ENCODE measurements at places on chromosomes 12 and 14.

GRCh38 chr12:105057174-105057573 lies 27.1 kb downstream of the ALDH1L2 start:
- no peak for DNase-seq

- no peak for DNase-seq
Measured at GRCh38 chr12:79274501-79275064, 410.0 kb downstream of the SYT1 start.

DNA sequence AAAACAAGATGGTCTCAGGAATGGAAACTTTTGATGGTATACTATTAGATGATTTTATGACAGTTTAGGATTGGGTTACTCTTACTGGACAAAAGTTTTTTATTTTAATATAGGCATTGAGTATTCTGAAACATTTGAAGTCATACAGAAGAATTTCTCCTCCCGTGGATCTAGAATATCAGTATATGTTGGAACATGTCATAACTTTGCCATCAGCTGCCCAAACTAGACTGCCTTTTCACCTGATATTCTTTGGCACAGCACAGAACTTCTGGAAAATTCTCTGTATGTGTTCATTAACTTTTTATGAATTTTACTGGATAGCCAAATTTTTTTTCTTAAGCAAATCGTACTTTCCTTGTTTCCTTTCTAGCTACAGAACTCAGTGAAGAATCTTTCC lies 75.4 kb downstream of the KNTC1 start:
- no peak for DNase-seq

DNA sequence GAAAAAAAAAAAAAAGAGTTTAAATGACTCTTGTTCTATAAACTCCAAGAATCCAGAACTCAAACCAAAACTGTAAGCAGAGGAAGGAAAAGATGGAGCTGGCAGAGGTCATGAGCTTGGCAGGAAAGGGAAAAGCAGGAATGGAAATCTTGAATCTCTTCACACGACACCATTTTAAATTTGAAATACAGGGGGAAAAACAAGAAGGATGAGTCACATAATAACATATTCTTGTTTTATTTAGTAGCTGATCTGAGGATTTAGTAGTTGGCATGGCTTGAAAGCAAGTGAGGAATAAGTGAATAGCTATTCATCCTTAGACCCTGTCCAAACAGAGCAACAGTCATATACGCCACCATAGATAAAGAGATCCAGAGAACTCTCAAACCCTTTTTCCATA lies 35.0 kb downstream of the EPS8 start:
- peak; percentile 71 for DNase-seq

- peak; percentile 52 for DNase-seq
Measured at GRCh38 chr12:27979145-27979544, 6.6 kb upstream of the PTHLH start.

- DNase-seq: no peak
Measured at GRCh38 chr12:5902736-5903135, 42.3 kb downstream of the ANO2 start.

GRCh38 chr12:77725611-77726010 lies 105.1 kb upstream of the NAV3 start:
- peak; percentile 84 for DNase-seq

DNA sequence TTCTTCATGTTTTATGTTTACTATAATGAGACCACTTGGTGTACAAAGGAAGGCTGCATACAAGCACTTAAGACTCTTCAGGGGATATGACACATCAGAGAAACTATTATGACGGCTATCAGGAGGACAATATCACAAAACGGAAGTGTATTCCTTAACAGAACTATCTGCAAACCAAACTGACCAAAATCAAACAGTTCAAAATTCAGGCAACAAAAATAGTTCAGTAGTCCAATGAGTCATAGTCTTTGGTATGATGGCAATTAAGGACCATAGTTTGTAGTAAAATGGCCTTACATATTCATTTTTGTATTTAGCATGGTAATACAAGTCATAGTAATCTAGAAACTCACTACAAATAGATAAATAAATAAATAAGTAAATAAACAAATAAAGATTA lies 1638.7 kb upstream of the SEL1L start:
- peak; percentile 35 for DNase-seq

DNA sequence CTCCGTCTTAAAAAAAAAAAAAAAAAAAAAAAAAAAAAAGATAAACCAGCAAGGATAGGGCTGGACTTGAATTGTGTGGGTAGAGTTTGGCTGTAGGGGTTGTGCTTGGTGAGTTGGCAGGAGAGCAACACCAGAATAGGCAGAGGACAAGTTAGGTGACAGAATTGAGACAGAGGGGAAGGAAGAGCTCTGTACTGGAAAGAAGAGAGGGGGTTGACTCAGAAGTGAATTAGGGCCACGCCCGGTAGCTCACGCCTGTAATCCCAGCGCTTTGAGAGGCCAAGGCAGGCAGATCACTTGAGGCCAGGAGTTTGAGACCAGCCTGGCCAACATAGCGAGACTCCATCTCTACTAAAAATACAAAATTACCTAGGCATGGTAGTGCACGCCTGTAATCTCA lies 6.1 kb upstream of the TMEM30B start:
- DNase-seq: no peak

DNA sequence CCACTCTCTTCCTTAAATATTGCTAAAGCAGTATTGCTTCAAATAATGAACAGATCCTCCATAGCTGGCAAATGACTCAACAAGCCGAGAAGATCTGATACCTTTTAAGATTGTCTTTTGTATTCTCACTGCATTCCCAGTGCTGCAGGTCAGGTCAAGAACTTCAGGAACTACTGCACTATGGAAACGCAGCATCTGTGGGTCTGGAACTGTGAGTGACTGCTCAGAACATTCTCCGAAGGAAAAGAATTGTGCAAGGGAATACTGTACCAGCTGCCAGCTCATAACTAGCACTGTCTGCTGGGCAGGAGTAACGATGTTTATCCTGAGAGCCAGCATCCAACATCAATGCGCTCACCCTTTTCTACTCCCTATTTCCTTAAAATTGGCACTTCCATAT lies 348.0 kb upstream of the SOX5 start:
- no peak for DNase-seq

- DNase-seq: no peak
Measured at GRCh38 chr14:101986953-101987352, 22.6 kb downstream of the DYNC1H1 start.

GRCh38 chr12:15208871-15209656 lies 12.2 kb downstream of the RERG start:
- DNase-seq: no peak

GRCh38 chr12:6620137-6620884 lies 13.1 kb upstream of the CHD4 start:
- DNase-seq: peak; percentile 33

- DNase-seq: peak; percentile 87
Measured at GRCh38 chr12:113196990-113197389, 11.5 kb downstream of the RITA1 start.

DNA sequence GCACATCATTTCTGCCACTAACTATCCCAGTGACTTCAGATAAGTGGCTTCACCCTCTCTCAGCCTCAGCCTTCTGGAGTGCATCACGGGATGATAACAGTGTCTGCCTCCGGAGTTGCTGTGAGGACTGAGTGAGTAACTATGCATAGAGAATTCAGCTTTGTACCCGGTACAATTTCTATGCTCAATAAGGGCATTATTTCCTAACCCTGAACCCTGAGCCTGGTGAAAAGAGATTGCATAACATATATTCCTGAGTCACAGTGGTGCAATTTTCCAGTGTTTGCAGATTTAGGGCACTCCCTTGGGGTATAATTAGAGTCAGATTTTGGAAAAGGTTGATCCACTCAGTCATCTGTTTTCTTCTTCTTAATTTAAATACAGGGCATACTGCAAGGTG lies 181.1 kb downstream of the PTPN11 start:
- no peak for DNase-seq

- no peak for DNase-seq
Measured at GRCh38 chr12:122051231-122051876, 27.2 kb upstream of the MLXIP start.

- no peak for DNase-seq
Measured at GRCh38 chr12:131574395-131574771, 136.5 kb upstream of the SFSWAP start.

DNA sequence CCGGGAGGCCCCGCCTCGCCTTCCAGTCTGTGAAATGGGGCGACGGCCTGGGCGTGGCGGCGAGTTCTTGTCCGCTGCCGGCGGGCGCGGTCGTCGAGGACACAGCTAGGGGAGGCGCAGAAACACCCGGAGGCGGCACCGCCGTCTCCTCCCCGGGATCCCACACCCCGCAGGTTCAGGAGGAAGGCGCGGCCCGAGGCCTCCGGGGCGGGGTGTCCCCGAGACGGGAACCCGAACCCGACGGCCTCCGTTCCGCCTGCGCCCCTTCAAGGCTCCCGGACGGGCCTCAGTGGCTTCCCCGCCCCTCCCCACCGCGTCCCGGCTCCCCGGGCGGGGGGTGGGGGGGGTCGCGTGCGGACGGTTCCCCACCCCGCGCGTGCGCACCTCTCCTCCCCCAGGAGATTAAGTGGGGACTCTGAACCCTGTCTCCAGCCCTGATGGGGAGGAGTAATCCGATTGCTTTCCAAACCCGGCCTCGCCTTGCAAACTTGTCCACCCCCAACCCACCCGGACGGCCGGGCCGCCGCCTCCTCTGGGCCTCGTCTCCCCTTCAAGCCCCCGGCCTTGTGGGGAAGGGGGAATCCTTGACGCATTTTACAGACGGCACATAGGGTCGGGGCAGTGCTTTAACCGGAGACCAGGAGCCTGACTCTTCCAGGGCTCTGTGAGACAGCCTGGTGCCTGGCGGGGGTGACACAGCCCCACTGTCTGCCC lies 35.3 kb upstream of the ANKRD9 start:
- DNase-seq: no peak

GRCh38 chr12:132190012-132190755 lies 45.9 kb downstream of the NOC4L start:
- no peak for DNase-seq

DNA sequence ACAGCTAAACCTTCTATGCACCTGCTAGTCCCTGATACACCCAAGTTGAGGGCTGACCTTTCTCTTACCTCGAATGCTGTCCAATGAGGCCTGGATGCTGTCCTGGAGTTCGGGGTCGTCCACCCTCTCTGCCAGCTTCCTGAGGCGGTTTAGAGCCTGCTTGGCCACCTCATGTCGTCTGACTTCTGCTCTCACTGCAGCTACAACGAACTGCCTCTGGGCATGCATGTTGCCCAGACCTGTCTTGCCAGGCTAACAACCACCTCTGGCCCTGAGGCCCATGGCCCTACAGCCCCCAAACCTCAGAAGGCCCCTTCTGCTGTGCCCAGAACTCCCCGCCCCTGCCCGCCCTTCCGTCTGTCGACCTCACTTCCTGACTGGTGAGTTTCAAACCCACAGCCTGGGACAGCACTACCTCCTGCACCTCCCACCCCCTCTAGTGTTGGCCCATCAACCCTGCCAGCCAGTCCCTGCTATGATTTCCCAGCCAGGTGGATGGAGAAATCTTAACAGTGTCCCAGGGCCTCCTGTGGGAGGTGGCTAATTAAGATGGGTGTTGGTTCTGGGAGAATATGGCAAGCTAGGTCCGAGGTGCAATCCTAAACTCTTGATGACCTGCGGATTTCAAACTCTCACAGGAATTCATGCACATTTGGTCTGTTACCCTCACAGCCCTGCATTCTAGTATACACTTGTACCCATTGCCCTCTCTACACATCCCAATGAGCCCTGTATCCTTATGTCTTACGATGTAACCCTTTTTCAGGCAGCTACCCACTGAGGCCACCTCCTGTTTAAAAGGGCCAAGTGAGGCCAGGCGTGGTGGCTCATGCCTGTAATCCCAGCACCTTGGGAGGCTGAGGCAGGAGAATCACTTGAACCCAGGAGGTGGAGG lies 2.7 kb upstream of the TSPAN31 start:
- DNase-seq: no peak

- DNase-seq: peak; percentile 21
Measured at GRCh38 chr12:56487448-56488040, 417 bp downstream of the GLS2 start.

DNA sequence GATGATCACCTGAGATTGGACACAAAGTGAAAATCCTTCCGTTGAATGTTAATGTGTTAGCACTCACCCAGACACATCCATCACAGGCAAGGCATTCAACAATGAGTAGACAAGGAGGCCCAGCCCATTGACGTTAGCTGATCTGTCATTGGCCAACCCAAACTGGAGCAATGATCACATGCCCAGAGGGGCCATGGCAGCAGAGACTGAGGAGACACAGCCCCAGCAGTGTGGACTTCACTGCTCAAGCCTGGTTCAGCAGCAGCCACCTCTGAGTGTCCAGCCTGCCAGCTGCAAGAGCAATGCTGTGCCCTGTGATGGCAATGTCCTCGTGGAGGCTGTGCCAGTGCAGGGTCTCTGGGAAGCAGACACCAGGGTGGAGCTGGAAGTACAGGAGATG lies 622.2 kb downstream of the AACS start:
- DNase-seq: no peak

DNA sequence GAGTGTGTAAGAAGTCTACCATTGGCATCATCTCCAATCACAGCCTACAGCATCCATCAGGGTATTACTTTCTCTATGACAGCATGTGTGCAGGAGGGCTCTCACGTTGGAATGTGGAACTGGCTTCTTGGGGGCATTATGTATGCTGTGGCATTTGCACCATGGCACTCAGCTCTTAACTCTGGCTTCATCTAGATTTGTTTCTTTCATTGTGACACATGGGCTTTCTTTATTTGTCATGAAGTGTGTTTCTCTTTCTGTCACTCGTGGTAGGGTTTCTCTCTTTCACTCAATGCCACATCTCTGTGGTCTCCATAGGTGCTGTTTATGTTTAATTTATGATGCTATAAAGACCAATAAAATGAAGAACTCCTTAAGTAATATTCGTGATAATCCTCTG lies 191.2 kb upstream of the GARIN2 start:
- no peak for DNase-seq

DNA sequence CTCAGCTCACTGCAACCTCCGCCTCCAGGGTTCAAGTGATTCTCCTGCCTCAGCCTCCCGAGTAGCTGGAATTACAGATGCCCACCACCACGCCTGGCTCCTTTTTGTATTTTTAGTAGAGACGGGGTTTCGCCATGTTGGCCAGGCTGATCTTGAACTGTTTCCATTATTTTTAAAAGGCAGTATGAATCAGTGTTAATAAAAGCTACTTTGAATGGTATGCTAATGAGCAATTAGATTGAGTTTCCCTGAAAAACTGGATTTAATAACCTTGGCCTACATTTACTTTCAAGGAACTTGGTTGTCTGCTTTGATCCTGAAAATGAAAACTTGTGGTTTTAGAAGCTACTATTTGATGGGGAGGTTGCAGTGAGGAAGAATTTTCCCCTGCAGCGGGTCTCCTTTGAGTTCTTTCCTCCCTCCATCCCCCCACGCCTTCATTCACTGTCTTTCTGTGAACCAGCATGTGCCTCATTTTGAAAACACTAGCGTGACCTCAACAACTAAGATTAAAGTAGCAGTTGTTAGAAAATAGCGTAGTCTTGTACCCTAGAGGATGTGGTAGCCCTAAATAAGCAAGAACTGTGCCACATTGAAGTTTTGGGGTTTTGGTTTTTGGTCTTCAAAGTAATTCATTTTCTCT lies 17.8 kb upstream of the RPS6KA5 start:
- no peak for DNase-seq

- no peak for DNase-seq
Measured at GRCh38 chr12:77225373-77225772, 160.0 kb upstream of the E2F7 start.
